ENCODE measurements at places on chromosomes 1 and 21.

DNA sequence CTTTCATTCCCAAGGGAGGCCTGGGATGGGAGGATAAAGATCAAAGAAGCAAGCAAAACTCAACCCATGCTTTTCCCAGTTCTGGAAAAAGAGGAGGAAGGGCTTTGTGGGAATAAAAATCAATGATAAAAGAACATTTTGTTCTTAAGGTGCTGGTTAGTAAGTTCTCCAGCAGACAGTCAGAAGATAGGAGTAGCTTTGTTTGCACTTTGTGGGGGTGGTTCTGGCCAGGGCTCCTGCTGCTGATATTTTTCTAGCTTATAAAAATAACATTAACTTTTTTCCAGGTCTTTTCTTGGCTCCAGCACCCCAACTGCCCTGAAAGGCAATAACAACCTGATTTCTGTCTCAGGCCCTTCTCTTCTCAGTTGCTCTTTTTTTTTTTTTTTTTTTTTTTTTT lies 220.0 kb downstream of the FGGY start:
- no peak for DNase-seq

GRCh38 chr1:111870181-111870580 lies 114.5 kb downstream of the DDX20 start:
- no peak for DNase-seq

GRCh38 chr1:203644661-203645510 lies 18.3 kb downstream of the ATP2B4 start:
- no peak for DNase-seq

GRCh38 chr1:78071696-78072095 lies 25.9 kb downstream of the GIPC2 start:
- no peak for DNase-seq

DNA sequence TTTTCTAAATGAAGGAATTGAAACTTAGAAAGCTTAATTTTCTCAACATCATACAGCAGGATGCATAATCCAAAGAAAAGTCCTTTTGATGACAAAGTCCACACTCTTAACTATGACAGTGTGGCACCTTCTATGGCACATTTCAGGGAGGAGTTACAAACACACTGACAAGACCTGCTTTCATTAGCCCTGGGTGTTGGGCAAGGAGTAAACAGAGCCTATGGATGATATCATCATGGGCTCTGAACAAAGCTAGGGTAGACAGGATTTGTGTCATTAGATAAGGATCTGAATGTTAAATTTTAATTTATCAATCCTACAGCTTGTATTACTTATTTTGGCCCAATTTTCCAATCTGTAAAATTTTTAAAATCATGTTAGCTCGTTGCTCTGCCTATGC lies 62.6 kb upstream of the DENND1B start:
- DNase-seq: no peak

GRCh38 chr1:110393691-110394492 lies 3.1 kb upstream of the SLC16A4 start:
- no peak for DNase-seq

DNA sequence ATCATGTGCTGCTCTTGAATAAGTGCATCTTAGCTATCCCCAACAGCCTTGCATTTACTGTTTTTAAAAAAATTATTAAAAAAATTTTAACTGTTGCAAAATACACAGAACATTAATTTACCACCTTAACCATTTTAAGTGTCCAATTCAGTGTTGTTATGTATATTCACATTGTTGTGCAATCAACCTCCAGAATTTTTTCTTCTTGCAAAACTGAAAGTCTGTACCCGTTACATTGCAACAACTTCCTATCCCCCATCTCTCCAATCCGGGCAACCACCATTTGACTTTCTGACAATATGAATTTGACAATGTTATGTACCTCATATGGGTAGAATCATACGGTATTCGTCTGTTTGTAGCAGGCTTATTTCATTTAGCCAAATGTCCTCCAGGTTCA lies 83.1 kb downstream of the FMN2 start:
- DNase-seq: no peak

DNA sequence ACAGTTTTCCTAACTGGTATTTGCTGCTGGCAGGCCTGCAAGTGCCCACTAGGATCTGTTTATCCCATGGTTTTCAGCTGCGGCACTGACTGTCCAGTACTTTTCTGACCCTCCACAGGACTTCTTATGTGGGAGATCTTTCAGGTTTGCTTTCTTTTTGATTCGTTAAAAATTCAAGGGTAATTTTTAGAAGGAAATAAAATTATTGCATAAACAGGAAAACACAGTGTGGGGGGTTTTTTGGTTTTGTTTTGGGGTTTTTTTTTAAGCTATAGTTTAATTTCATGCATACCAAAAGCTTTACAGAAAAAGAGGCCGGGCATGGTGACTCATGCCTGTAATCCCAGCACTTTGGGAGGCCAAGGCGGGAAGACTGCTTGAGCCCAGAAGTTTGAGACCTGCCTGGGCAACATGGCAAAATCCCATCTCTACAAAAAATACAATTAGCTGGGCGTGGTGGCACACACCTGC lies 3.6 kb downstream of the NIBAN1 start:
- DNase-seq: no peak

- no peak for DNase-seq
These were observed 77.8 kb upstream of the KIAA0040 start for GRCh38 chr1:175270361-175270760.

DNA sequence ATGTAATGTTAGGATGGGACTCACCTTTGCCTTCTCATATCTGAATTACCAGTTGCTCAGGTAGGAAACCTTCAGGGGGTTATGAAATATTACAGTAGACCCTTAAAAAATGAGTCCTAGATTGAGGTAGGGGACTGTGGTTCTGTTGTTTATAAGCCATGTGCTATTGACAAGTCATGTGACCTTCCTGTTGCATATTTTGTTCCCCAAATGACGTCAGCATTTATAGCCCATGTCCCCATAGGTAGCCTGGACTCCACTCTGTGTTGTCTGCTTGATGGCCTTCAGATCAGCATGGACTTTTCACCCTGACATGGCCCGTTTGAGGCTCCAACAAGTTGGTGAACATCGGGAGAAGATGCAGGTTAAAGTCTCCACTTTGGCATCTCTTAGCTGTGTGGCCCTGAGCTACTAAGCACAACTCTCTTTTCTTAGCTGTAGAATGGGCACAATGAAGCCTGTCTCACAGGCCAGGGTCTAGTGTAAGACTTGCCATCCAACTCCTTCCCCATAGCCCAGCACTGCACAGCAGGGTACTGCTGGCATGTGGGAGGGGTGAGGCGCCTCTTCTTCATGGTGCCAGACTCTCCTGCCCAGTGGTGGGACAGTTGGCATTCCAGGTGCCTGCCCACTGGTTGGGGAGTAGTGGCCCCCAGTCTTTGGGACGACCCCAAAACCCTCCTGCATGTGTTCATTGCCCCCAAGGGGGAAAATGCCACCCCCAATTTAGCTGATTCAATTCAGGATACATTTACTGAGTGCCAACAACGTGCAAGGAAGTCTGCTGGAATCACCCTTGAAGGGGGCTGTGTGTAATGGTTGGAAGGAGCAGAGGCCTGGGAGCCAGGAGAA lies 36.1 kb upstream of the TTC22 start:
- peak; percentile 4 for DNase-seq

GRCh38 chr1:179164494-179164893 lies 65.0 kb downstream of the ABL2 start:
- DNase-seq: no peak

GRCh38 chr1:203206129-203206687 lies 19.7 kb upstream of the CHI3L1 start:
- no peak for DNase-seq

GRCh38 chr1:117812869-117813511 lies 116.4 kb downstream of the GDAP2 start:
- DNase-seq: no peak

DNA sequence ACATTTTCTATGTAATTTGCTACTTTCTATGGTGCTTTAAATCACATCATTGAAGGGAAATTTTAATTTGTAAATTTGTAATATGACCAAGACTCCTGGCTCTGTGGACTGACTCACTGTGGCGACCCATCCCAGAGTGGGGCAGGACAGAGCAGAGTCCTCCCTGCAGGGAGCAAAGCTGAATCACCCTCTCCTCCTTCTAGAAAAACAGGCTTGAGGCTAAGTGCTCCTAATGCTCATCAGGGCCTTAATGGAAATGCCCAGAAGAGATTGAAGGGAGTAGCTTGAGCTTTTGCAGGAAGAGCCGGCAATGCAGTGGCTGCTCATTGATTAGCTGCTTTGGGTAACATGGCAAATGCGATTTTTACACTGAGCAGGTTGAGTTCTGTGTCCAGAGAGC lies 16.8 kb downstream of the S100A10 start:
- no peak for DNase-seq

DNA sequence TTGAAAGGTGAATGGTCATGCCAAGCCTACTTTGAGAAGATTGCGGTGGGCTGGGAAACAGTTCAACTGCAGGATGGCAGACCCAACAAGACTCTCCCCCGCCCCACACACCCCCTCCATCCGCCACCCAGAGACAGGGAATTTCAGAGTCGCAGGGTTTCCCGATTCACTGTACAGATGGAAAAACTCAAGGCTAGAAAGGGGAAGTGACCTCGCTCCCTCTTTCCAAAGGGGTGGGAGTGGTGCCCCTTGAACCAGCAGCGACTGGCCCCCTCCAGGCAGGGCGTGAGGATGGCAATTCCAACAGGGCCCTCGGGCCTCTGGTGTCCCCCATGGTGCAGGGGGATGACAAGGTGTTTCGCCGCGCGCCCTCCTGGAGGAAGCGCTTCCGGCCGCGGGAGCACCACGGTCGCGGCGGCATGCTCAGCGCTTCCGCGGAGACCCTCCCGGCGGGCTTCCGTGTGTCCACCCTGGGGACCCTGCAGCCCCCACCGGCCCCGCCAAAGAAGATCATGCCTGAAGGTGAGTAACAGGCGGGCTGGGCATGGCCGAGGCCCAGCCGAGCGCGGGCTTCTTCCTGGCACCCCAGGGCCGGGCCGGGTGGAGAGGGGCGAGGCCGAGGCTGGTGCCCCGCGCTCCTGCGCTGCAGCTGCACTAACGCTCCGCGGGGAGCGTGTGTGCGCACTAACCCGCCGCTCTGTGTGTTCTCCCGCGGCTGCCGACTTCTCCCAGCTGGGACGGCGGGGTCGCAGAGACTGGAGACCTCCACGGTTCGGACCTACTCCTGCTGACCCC lies 10.4 kb downstream of the MYOG start:
- peak; percentile 71 for DNase-seq

DNA sequence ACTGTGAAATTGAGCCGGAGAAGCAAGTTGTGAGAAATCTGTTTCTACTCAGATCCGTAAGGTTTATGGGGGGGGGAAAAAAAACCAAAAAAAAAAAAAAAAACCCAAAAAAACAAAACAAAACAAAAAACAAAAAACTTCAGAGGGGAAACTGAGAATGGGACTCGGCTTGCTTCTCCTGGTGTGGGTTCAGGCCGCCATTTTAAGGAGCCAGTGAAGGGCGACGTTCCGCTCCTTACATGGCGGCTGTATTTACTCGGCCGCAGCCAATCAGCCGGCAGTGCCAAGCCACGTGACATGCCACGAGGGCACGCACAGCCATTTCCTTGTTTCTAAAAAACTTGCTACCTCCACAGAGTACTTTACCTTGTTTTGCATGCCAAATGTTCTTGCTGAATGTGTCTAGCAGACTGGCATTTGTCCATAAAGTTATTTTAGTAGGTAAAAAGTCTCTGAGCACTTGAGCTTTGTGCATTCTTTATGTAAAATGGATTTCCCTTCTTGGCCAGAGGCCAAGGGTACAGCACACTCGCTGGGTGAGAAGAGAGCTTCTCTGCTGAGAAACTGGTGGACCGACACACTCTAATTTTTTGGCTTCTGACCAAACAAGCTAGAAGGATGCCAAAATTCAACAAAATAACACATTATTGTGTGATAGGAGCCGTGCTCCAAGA lies 101.8 kb downstream of the NFIA start:
- no peak for DNase-seq

GRCh38 chr1:36359383-36359782 lies 26.3 kb downstream of the STK40 start:
- DNase-seq: no peak

GRCh38 chr21:34279883-34280282 lies 83.9 kb upstream of the KCNE2 start:
- DNase-seq: no peak

DNA sequence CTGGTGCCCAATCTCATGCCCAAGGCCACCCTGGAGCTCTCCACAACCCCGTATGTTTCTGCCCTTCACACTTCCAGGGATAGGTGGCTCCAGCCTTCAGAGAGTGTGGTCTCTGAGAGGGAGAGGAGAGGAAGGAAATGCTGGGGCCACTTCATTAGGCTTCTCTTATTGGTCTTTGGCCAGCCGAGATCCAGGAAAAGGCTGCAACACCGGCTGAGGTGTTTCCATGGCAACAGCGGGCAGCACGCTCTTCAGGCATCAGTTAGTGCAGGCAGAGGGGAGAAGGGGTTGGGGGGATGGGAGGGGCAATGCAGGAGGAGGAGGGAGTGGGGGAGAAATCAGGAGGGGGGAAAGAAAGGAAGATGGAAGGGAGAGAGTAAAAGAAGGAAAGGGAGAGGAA lies 275.1 kb upstream of the GJB5 start:
- no peak for DNase-seq

DNA sequence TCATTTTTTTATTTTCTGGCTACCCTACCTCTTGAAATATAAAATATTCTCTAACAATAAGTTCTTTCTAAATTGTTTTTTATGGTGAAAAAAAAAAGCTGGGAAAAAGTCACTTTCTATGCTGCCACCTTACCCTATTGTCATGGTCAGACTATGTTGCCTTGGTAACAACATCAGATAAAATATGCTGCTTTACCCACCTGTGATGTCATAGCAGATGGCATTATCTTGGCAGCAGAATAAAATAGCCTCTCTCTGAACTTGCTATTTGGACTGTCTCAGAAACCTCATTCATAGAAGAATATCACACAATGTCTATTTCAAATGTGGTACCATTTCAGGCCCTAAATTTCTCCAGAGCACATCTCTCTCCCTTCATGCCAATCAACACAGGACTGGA lies 69.6 kb upstream of the SGIP1 start:
- DNase-seq: no peak

DNA sequence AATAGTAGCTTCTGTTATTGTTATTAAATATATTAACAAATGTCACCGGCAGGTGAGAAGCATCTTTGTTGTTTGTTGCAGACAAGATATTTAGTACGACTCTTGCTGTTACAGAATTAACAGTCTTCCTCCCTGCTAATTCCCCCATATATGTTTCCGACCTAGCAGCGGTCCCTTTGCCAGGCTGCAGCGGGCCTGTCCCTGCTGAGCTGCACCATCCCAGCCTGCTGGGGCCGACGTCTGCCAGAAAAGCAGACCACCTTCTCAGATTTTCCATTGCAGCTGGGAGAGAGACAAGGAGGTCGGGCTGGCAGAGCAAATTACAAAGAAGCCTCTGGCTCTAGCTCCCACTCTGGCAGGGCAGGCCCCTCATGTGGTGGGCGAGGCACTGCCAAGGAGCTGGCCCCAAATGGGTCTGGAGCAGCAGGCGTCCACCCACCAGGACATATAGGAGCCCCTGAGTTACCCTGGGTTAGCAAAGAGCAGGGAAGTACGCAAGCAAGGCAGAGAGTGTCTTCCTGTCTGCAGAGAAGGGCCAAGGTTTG lies 142.7 kb downstream of the FOXD2 start:
- no peak for DNase-seq
